Stimulated activated naive CD4-positive, alpha-beta T cell (primary cell): ENCODE measurements at places on chromosomes 7 and 10.

- DNase-seq: no peak
These were observed 68.1 kb downstream of the EXOC6 start for GRCh38 chr10:92916433-92916832.

DNA sequence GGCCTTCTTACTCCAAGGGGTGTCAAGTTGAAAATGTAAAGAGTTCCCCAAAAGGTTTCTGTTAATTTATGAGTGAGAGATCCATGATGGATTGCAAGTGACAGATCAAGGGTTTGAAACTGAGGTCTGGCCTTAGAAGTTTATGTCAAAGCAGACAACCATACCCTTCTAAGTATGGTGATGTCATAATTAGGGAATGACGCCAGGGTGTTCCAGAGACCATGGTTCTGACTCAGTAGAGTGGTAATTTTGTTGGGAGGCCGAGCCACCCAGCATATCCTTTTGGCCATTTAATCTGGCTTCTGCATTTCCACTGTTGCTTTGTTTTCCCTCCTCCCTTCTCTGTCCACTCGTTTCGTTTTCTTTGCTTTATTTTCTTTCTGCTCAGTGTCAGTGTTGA, 2.7 kb downstream of the TRUB1 start:
- no peak for DNase-seq

DNA sequence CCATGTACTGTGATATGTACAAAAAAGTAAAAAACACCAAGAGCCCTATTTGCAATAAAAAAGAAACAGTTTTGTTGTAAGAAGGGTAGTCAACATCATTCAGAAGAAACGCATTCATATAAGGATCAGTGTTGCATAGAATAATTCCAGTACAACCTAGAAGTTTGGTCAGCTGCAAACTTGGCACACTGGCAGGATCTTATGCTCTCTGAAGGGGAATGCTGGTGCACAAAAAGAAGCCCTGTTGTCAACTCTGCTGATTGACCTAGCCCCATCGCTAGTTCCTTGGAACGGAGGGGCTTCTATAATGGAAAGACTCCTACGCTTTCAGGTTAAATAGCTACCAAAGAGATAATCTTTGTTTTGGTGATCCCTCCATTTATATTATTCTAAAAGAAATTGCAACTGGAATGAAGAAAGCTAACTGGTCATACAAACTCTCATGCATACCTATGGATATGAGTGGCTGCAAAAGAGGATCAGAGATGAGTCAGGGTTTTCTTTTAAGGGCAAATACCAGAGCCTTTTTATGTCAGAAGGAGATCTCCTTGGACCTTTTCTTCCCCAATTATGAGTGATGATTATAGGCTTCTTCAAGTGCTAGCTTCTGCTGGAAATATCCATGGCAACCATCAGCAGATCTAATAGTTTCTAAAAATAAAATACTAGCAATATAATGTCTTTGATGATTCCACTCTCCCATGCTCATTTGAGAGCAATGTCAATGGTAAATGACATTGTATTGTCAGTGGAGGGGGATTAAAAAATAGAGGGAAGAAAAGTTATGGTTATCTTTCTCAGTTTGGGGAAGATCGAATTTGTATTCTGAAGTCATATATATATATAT, 312.4 kb upstream of the CACNA2D1 start:
- DNase-seq: no peak

- DNase-seq: no peak
These were observed 118.4 kb upstream of the TCERG1L start for GRCh38 chr10:131429942-131430341.

GRCh38 chr7:40726559-40726958, 591.8 kb downstream of the SUGCT start:
- no peak for DNase-seq

DNA sequence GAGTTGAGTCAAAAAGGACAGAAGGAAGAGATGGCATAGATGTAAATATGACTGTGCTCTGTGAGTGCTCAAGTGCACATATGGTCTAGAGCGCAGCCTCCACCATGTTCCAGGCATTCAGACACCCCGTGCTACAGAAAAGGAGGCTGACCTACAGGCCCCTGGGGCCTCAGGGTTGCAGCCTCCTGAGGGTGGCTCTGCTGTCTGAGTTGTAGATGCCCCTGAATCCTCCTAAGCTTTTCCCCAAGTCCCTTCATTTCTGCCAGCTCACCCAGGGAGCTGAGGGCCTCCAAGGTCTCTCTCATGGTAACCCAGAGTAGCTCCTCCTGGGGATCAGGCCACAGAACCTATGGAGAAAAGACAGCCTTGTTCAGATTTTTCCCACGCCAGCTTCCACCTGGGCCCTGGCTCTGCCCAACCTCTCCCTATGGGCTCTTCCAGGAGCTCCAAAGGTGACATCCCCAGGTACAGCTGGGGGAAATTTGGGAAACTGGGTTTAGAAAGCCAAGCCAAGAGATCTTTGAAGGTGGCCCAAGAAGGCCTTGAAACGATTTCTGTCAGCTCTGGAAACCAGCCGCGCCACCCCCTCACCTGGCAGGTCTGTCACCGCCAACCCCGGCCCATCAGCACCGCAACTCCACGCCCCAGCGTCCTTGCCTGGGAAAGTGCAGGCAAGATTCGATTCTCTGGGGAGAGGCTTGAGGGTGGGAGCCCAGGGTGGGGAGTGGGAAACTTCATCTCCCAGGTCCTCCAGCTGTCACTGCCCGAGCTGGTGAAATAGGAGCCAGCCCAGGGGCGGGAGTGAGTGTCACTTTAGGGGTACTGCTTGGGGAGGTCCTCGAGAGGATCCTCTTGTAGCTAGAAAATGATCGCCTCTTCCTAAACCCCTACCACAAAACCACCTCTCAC, 2.4 kb downstream of the ZNF467 start:
- DNase-seq: no peak

DNA sequence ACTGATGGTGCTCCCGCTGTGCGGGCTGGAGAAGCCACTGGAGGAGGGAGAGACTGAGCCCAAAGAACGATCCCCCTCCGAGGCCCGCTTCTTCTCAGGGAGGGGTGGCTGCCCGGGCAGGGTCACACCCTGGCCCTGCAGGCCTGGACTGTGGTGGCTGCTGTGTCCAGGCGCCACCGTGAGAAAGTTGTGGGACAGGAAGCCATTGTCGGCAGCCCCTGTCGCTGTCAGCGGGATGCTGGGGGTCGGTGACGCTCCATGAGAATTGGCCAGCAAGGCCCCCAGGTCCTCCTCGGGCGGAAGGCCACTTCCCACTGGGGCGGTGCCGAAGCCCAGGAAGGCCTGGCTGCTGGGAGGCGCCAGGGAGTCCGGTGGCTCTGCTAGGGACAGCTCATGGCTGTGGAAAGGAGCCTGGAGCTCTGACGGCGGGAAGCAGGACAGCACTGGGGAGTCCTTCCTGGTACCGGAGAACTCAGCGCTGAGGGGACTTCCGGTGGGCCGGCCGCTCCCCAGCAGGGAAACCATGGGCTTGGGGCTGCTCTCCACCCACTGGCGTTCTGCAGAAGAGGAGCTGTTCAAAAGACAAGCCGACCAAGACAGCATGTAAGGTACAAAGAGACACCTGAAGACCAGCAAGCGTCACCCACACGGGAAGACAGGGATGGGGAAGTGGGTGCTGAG, 278.8 kb downstream of the TNS3 start:
- no peak for DNase-seq

DNA sequence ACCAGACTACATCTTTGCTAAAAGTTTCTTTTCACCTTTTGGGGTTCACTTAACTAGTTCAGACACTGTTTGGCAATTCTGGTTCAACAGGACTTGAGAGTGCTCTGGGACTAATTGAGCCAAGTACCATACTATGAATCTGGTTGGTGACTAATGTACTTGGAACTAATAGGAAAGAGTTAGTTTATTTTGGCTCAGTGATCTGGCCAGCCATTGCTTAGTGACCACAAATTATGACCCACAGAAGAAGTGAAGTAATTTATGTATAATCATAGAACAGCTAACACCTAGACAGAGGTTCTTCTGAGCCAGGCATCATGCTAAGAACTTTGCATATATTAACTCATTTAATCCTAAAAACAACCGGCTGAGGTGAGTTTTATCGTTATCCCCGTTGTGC, 126.5 kb upstream of the JCAD start:
- no peak for DNase-seq

DNA sequence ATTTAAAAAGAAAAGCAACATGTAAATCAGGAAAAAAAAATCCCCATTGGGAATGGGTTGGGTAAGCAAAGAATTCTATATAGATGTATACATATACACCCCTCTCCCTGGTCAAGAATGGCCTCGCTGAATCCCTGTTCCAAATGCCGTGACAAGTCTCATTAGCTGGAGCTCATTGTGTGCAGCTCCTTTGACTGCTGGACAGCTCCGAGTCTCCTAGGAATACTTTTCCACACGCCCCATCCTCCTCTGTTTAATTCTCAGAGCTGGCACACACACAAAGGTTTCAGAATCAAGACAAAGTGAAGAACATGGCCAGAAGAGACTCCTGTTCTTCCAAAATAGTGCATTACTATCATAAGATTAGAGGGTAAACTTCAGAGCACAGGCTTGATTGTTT, 130.9 kb upstream of the MKLN1 start:
- DNase-seq: no peak

- no peak for DNase-seq
These were observed 415.4 kb downstream of the DNAJB9 start for GRCh38 chr7:108985037-108985436.

GRCh38 chr10:6402349-6402709, 177.7 kb downstream of the PRKCQ start:
- no peak for DNase-seq

- DNase-seq: no peak
These were observed 46.7 kb downstream of the PARD3 start for GRCh38 chr10:34768261-34768971.

GRCh38 chr7:143512488-143513340, 35.0 kb downstream of the TAS2R41 start:
- no peak for DNase-seq

DNA sequence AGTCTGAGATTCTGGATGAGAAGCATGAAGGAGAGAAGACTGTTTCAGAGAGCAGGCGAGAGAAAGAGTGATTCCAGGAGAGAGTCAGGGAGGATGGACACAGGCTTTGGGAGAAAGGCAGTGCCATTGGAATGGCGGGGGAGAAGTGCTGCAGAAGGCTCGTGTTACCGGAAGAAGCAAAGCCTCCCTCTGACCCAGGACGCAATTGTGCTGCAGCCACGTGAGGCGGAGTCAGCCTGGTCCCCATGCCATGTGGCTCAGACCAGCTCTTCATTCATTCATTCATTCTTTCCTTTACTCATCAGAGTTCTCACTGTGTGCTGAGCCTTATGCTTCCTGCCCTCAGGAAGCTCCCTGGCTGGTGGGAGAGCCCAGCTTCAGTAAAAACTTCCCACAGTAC, 49.2 kb upstream of the COL13A1 start:
- no peak for DNase-seq

- DNase-seq: no peak
These were observed 110.2 kb upstream of the PHF14 start for GRCh38 chr7:10863476-10863875.

GRCh38 chr10:129029851-129030602, 437.0 kb upstream of the MGMT start:
- no peak for DNase-seq
